ENCODE measurements at places on chromosomes 1 and 21.

- no peak for DNase-seq
Observed at GRCh38 chr1:169510060-169510459, 24.3 kb upstream of the SLC19A2 start.

DNA sequence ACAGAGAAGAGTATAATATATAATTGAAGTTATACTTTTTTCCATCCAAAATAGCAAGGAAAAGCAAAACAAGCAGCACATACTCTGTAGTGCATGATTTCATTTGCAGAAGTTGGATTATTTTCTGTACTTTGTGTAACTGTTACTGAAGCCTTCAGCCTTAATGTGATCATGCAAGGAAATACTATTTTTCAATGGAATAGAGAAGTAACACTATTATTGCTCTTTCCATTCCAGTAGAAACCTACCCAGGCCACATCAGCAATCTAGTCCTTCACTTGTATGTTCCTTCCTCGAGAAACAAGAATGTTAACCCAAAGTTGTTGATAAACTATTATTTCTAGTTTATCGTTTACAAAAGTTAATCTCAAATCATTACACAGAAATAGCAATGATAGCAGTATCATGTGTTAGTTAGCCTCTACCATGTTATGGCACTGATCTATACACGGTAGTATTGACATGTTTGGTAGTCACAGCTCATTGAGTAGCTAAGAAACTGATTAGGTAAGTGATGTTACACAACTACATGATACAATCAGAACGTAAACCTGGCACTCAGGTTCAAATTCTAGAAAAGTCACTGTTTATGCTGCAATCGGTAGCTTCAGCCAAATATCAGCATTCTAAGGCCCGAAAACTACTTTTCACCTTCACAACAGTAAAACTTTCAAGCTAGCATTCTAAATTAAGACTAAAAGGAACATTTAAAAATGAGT is 37.6 kb upstream of the CHRM3 start:
- no peak for DNase-seq

GRCh38 chr21:22871692-22872091 is 1873.5 kb downstream of the NCAM2 start:
- DNase-seq = no peak

GRCh38 chr1:33032126-33032869 is 4.4 kb downstream of the AK2 start:
- no peak for DNase-seq

GRCh38 chr1:165898837-165899236 is 71.4 kb downstream of the UCK2 start:
- no peak for DNase-seq

Measured in GM12864 (cell line).